ENCODE measurements at places on chromosomes 1 and 21. TPM values are rescaled to one million over a fixed set of nuclear protein-coding genes. Genes with fewer than 3 reads are reported as not detected.
A peak's percentile ranks its signal among the peaks of the same experiment; 100 is the strongest.

DNA sequence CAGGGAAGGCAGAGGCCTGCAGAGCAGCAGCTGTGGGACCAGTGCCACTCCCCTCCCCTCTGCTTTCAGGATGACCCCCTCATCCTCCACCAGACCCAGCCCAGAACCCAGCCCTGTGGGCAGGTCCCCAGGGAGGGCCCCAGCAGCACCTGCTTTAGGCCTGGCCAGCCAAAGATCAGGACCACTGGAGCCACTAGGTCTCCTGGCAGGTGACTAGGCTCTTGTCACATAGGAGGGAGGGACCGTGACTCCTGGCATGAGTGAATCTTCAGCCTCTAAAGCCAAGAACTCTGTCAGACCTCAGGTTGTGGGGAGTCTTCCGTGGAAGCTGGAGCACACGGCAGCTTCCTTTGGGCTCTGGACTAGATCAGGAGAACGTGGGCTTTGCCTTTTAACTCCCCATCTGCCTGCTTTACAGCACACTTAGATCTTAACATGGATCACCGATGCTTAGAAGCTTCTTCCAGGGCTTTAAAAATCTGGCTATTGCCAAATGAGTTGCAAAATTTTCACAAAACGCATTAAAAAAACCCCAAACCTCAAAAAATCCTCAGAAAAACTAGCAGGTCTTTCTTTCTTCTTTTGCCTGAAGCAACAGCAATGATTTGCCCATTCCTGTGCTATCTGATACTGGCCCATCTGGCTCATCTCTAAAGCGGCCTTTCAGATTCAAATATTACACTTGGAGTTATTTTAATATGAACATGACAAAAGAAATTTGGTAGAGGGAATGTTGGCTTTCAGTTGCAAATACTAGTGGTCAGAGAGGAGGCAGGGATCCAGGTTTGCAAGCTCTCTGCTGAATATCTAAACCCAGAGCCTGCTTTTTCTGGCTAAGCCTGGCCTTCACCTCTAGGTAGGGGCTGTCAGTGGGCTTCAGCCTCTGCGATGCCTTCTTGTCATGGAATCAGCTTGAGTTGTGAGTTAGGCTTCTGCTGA, 235.2 kb downstream of the SDCCAG8 start:
- DNase-seq = no peak

NPHS2 gene
- not detected for total RNA-seq

PCSK9 gene
- 75.0 TPM for total RNA-seq

DNA sequence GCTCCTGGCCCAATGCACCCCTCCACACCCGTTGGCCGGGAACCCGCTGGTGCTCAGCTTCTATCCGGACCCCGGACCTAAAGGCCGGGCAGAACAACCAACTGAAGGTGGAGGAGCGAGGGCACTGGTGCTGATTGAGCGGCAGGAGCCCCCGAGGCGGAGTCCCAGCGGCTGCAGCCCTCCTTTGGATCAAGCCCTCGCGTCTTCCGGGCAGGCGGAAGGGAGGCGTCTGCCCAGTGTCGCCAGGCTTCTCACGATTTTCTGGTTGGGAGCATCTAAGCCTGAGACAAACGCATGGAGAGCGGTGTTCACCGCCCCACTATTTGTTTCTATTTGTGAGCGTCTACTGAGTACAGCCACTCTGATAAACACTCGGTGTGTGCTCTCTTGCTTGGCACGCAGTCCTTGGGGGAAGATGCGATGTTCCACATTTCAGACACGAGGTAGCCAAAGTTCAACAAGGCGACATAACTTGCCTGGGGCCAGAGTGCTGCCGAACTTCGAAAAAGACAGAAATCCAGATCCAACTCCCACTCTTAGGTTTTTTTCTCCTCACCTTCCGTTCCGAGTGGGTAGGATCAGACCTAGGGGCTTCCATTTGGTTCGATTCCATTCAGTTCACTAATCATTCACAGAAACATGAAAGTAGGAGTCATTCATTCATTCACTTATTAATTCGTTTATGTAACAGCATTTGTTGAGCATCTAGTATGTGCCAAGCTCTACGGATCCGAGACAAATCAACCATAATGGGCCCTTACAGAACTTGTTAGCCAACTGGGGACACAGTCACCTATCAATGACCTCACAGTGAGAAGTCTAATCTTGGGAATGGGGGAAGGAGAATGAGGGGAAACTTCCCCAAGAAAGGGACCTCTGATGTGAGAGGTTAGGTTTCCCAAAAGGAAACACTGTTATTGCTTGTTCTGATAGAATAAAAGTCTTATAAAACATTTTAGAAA, 4.9 kb upstream of the DMRTA2 start:
- DNase-seq = no peak

- no peak for DNase-seq
Measured at GRCh38 chr1:183873642-183874041, 68.7 kb downstream of the RGL1 start.

- DNase-seq = no peak
Measured at GRCh38 chr1:91846007-91846638, 39.8 kb downstream of the TGFBR3 start.

DNA sequence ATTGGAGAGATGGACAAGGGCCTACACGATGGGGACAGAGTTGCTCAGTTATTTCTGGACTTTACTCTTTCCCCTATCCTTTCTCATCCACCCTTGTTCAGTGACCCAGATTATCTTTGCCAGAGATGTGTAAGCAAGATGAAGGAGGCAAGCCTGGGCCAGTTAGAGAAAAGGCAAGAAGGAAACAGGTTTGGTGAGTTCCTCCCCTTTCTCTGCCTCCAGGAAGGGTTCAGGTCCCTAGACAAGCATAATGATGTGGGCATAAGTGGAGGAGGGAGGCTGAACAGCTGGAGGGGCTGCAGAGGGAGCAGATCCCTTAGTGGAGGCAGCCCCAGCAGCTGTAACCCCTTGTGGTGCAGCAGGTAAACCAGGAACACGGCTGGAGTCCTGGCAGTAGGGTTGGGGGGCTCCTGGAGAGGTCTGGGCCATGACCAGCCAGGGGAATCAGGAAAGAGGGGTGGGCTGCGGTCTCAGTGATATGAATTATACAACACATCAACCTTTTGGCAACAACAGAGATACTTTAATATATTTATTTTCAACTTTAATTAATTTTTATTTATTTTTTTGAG, 9.2 kb upstream of the CDC42 start:
- DNase-seq = peak; percentile 86

DNA sequence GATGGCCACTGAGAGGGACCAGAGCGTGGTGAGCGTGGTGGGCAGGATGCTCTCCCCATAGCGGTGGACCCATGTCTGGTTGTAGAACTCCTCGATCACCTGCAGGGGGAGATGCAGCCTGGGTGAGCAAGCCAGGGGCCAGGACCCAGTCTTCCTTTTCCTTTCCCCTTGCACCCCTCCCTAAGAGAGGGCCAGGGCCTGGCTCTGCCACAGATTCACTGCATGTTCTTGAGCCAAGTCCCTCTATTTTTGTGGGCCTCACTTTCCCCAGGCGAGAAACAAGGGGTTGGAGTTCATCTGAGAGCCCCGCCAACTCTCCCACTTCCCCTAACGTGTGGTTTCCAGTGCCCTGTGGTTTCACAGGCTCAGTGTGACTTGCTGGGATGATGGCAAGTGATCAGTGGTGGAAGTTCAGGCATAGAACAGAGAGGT, 27.5 kb downstream of the SLC2A1 start:
- peak; percentile 27 for DNase-seq
